ENCODE measurements at places on chromosomes 11 and 22.
A peak's percentile ranks its signal among the peaks of the same experiment; 100 is the strongest.

- no peaks in the 10 kb centered on the region for H3K4me1 ChIP-seq
- no peak for DNase-seq
- peaks cover 34% of the 10 kb centered on the region for H3K27me3 ChIP-seq
- no peak overlapping the region for H3K27ac ChIP-seq
- H3K4me3 ChIP-seq, result no peak overlapping the region
Observed at GRCh38 chr11:131908316-131908715, 537.9 kb downstream of the NTM start.

GRCh38 chr11:103406357-103406756, 297.1 kb downstream of the DYNC2H1 start:
- no peaks in the 10 kb centered on the region for H3K27me3 ChIP-seq
- no peaks in the 10 kb centered on the region for H3K4me1 ChIP-seq
- DNase-seq, result no peak

DNA sequence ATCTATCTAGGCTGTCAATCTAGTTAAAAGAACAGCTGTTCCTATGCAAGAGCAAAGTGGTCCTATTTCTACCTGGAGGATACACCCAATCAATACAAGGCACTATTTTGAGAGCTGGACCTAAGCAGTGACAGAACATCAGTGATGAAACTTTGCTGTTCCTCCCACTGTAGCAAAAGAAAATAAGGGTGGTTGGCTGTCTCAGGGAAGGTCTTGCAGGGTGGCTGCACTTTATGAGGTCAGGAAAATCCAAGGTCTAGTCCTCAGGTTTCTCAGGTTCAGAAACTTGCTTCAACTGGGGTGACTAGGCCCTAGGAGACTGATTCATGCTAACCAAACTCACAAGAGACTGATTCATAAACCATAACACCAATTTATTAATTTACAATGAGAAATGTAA, 11.6 kb downstream of the CPSF7 start:
- H3K4me1 ChIP-seq, result peaks cover 40% of the 10 kb centered on the region
- no peak for DNase-seq
- H3K27ac ChIP-seq, result peak overlapping the region; percentile 47
- no peaks in the 10 kb centered on the region for H3K27me3 ChIP-seq
- H3K36me3 ChIP-seq, result peaks cover 71% of the 10 kb centered on the region

- H3K27ac ChIP-seq, result no peak overlapping the region
- H3K4me1 ChIP-seq, result no peaks in the 10 kb centered on the region
- peaks cover 2% of the 10 kb centered on the region for H3K27me3 ChIP-seq
- H3K4me3 ChIP-seq, result no peak overlapping the region
- DNase-seq, result no peak
Observed at GRCh38 chr22:28419919-28420318, 259.7 kb downstream of the TTC28 start.

- H3K4me1 ChIP-seq, result peaks cover 12% of the 10 kb centered on the region
- no peaks in the 10 kb centered on the region for H3K36me3 ChIP-seq
- no peak for DNase-seq
- H3K27ac ChIP-seq, result no peak overlapping the region
Observed at GRCh38 chr11:31441296-31441695, 68.1 kb downstream of the IMMP1L start.

Measured in activated CD4-positive, alpha-beta memory T cell treated with anti-CD3 and anti-CD28 coated beads for 36 hours (primary cell).